ENCODE measurements at places on chromosomes 1 and 21.
A peak's percentile ranks its signal among the peaks of the same experiment; 100 is the strongest.

DNA sequence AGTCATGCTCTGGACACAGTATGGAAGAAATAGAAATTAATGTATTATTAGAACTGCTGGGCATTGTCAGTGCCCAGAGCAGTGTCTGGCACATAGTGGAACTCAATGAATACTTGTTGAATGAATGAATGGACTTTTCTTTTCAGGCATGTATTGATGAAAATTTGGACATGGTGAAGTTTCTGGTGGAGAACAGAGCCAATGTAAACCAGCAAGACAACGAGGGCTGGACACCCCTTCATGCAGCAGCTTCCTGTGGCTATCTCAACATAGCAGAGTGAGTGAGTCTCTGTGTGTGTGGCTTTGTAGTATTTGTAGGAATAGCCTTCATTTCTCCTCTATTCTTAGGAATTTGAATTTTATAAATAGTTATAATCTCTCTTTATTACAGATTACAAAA is 68.1 kb downstream of the PPP1R12B start:
- no peak for DNase-seq

DNA sequence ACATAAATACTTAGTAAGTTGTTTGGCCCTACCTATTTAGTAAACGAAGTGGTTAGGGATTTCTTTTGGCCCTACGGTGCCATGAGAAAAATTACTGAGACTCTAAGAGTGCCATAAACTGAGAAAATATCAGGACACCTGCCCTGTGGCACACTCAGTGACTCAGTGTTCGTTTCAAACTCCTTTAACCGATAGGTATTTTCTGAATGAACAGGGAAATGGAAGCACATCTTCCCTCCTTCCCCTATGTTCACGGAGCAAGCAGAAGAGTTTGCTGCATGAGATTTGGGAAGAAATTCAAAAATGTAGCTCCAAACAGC is 134.2 kb downstream of the KAZN start:
- no peak for DNase-seq

DNA sequence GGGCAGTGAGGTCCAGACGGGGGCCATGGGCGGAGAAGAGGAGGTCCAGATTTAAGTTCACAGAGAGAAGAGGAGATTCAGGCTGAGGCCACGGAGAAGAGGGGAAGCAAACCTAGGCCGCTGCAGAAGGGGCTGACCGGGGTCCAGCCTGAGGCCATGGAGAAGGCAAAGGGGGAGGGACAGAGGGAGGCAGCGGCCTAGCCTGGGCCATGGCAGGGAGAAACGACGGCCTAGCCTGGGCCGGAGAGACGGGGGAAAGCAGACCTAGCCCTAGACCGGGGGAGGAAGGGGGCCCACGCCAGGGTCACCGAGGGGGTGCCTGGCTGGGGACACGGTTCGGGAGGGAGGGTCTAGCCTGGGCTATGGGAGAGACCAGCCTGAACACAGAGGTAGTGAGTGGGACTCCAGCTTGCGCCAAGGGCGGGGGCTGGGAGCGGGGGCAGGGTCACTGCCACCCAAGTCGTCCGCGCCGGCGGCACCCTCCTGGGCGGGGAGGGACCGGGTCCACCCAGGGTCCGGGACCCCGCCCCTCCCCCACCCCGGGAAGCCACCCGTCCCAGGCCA is 459 bp downstream of the CAPZB start:
- DNase-seq, result peak; percentile 23

DNA sequence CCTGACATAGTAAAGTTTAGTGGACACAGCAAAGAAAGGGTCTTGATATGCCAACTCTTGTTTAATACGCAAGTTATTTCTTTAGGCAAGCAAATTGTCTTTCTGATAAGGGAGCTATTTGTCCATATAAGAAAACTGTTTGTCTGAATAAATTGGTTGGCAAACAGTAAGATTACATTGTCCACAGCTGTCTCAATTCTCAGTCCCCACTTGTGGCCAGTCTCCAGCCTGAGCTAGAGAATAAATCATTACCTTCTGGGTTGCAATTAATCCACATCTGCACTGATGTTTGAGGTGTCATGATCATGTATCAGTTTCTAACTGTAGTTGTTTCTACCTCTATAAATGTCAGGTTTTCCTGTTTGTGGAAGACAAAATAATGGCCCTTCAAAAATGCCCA is 60.0 kb upstream of the TNR start:
- no peak for DNase-seq

DNA sequence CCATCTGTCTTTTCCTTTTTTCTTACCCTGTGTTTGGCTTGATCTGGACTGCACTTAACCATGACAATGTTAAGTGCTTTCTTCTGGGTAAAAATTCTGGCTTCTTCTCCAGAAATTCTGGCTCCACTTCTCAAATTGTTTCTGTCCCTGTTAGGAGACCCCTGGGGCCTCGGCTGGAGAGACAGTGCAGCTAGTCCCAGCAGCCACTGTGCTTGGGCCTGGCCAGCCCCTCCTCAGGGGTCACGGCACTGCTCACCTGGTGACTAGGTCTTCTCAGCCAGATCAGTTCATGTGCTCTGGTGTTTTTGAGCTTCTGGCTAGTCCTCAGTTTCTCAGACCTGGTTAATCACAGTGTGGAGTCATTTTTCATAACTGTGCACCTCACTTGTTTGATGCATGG is 72.4 kb downstream of the ADARB1 start:
- DNase-seq, result no peak

DNA sequence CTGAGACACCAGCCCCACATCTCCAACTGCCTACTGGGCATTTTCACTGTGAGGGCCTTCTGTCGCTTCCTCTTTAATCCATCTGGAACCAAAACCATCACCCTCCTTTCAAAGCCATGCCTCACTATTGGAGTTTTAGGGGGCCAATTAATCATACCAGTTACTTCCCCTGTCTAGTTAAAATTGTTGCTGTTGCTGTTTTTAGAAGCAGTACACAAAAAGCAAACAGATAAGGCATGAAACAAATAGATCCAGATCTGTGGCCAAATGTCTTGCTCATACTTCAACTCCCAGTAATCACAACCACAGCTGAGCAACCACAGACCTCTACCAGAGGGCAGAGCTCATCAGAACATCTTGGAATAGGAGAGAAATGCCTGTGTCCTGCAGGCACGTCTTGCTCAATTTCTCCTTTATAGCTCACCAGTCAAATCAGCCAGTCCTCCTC is 133.8 kb upstream of the C1orf105 start:
- peak; percentile 26 for DNase-seq

DNA sequence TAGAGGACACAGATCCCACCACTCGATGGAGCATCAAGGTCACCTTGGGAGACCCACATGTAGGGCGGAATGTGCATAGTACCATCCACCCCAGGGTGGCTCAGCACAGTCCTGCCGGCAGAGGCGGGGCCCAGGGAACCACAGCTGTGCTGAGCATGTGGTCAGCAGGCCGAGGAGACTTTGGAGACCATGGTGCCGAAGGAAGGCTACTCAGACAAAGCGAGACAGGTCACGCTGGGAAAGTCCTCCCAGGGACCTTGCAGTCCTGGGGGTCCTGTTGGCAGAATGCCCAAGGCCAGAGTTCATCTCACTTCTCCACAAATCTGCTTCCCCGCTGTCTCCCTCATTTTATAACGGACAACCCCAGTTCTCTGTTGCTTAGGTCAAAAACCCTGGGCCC is 22.5 kb downstream of the WNT3A start:
- no peak for DNase-seq

- no peak for DNase-seq
Measured at GRCh38 chr1:229136822-229137221, 134.1 kb upstream of the RAB4A start.

DNA sequence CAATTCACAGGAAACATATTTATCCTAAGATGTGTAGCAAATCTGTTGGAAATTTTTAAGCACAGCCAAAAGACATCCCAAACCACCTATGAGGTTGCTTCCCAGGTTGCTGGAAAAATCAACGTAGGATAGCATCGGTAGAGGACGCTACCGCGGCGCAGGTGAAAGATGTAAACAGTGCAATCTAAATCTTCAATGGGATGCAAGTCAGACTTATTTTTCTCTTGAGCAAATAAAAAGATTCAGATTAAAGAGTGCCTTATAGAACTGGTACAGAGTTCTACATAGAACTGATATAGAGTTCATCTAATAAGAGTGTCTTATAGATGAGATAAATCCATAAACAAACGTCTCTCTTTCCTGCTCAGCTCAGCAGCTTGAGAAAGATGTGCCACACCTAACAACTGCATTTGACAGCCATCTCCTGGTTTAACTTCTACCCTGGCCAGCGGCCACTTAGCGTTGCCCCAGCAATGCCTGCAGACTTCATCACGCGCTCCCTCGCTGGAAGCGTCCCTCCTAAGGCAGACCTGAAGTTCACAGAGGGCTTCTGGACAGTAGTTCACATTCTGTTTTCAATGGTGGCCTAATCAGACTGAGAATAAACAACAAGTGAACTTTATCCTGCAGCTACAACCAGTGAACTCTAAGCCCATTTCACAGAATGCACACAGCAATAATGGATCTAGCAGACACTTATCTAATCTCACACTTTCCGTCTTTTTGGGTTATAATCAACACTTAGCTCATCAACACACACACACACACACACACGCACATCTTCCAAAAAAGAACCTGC is 164.5 kb downstream of the TOMM20 start:
- DNase-seq, result peak; percentile 84

DNA sequence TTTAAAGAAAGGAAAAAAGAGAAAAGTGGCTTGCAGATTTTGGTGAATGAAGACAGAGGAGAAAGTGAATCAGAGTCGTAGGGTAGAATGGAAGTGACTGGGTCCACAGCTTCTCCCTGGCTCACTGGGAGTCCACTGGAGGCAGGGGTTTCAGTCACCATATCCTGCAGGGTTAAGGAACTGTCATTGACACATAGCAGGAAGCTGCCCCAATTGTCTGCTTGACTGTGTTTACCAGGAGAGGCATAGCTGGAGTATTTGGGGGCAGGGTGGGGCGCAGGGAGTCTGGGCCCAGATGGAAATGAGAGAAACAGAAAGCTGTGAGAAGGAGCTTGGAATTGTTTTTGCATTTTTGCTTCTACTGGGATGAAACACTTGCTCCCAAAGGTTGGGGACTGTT is 228.8 kb upstream of the CSF3R start:
- DNase-seq, result no peak

DNA sequence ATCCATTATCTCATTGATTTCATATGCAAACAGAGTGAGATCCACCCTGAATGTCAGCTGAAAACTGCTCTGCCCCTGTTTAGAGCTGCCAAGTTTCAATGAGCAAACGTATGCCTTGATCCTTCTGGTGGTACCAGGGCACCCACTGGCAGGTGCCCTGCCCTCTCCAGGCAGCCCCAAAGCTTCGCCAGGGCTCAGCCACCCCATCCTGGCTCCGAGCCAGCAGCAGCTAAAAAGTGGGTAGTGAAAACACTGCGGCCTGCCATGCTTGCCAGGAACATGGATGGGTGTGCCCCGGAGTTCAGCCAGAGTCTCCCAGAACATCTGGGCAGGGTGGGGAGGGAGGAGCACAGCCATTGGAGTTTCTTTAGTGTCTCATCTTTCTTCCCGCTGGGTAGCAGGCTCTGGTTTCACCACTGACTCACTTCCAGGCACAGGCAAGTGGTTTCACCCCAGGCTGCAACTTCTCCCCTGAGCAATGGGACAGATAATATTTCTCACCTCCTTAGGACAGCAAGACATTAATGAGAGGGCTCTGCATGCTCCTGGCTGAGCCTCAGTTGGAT is 8.1 kb upstream of the LMX1A start:
- no peak for DNase-seq

- DNase-seq, result no peak
Measured at GRCh38 chr1:112991402-112992120, 35.6 kb upstream of the SLC16A1 start.

DNA sequence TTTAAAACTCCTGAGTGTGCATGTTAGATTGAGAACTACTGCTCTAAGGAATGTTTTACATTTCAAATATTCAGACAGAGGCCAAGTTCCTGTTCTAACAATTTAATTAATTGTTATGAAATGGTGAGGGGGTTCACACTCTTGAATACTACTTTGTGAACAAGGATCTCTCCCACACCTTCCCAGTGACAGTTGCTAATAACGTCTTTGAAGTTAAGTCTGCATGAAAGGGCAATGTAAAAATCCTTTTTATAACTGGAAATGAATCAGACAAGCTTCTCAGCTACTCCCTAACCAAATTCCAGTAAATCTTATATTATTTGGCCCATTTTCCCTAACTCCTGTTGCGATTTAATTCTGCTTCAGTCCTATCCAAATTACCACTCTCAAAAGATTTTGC is 828.5 kb upstream of the ADAMTS5 start:
- no peak for DNase-seq

DNA sequence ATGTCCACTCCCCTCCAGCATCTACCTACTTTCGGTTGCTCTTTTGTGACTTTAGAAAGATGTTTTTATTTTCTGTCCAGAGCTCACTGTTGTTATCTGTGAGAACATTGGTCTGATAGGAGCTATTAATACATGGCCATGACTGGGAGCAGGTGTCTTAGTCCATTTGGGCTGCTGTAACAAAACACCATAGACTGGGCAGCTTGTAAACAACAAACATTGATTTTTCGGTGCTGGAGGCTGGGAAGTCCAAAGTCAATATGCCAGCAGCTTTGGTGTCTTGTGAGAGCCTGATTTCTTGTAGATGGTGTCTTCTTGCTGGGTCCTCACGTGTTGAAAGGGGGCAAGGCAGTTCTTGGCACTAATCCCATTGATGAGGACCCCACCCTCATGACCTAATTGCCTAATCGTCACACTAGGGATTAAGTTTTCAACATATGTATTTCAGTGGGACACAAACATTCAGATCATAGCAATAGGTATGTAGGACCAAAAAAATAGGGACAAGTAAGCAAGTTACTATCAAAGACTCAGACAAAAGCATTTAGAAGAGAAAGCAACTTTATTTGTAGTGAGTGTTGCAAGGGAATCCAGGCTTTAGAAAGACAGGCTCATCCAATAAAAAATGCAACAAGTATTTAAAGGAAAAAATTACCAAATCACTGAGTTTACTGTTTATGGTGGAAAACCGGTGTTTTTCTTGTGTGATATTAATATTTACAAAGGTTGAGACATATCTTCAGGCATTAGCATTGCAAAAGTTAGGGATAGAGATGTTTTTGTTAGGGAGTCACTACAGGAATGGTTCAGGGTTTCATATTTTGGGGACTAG is 55.2 kb upstream of the WDR26 start:
- DNase-seq, result no peak

DNA sequence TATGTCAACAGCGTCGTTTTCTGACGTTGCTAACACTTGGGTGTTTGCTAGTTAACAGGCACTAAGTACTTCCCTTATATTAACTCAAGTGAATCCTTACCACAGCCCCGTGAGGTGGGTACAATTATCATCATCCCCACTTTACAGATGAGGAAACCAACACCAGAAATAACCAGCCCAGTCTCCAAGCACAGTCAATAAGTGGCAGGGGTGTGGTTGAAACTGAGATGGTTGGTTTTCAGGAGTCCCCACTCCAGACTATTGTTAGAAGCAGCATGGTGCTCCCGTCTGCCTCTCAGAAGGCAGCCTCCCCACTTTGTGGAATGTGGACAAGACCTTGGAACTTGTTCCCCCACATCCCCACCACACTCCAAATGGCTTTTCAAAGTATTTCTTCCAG is 45.7 kb upstream of the ACOT11 start:
- DNase-seq, result no peak

DNA sequence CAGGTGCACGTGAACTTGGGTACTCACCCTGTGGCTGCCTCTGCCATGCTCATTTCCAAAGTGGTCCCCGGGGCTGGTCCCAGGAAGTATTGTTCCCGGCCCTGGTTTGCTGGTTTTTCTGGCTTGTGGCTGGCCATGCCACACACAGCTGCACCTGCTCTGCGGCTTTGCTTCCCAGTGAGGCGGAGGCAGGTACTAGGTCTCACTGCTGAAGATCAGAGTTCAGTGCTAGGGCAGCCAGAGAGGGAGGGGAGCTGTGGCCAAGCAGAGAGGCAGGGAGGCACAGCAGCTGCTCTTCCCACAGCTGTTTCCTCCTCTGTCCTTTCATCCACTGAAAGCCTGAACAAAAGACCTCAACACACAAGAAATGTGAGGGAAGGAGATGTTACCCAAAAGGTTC is 30.5 kb downstream of the ENO1 start:
- no peak for DNase-seq
